ENCODE measurements at places on chromosomes 6 and 20. TPM values are rescaled to one million over a fixed set of nuclear protein-coding genes. Genes with fewer than 3 reads are reported as not detected.

DNA sequence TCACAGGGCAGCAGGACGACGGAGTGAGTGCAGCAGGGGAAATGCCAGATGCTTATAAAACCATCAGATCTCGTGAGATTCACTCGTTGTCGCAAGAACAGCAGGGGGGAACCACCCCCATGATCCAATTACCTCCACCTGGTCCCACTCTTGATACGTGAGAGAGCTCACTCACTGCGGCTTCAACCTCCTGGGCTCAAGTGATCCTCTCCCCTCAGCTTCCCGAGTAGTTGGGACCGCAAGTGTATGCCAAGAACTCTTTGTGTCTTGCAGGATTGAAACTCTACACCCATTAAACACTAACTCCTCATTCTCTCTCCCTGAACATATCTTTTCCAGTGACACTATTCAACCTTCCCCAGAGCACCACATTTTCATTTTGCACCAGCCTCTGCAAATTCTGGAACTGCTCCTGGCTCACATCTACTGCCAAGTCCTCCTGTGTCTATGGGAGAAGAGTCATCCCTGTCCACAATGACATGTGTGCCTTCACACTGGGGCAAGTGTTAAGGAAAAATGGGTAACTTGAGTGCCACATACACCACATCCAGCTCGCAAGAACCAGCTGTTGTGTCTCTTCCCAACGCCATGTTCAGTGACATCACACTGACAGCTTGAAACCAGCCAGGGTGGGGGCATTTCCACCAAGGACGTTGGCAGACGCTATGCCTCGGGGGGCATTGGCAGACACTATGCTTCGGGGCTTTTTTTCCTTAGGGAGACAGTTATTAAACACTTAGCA is 14.7 kb upstream of the TAF4 start:
- no peak for DNase-seq

DNA sequence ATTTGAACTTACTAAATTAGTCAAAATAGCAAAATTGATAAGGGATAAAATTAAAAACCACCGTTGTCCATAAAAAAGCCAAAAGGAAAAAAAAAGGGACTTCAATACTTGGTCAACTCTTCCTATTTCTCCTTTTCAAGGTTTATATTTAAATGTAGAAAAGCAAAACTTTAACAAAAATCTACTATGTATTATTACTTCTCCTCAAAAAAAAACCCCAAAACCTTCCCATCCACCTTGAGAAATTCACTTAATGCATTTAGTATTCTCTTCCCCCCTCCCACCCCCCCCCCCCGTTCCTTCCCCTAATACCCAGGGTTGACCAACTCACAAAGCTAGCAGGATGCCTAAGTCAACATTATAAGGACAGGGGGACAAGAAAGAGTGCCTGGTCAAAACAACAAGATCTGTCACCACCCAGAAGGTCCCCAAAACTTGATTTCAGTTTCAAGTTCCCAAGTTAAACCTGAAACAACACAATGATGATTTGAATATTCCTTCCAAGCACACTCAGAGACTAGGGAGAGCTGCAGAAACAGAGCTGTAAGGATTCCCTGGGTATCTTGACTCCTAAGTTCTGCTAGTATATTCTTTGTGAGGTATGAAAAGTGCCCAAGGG is 14.6 kb downstream of the GMDS start:
- DNase-seq: no peak

RFX6 gene
- not detected for total RNA-seq

HLA-DRA gene
- total RNA-seq: 3.9 TPM

DNA sequence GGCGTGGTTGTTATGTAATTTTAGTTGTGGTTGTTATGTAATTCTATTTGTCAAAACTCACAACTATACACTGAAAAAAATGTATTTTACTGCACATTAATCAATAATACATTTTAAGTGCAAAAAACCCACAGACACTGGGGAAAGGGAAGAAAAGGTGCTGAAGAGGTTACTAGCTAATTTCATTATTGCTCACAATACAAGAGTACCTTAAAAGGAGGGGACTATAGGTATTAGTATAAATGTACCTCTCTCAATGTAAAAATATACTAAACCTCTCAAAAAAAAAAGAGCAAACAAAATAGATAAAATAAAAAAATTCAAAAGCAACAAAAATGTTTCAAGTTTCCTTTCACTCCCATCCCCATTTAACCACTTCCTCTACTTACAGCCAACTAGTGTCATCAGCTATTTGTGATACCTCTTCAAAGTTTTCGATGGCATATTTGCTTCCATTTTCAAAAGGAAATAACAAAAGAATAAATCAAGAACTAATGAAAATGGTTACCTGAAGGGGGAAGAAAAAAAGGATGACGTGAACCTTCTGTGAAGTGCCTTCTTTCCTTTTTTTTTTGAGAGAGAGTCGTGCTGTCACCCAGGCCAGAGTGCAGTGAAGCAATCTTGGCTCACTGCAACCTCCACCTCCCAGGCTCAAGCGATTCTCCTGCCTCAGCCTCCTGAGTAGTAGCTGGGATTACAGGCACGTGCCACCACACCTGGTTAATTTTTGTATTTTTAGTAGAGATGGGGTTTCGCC is 30.2 kb downstream of the RANBP9 start:
- no peak for DNase-seq

- no peak for DNase-seq
Measured at GRCh38 chr6:26454631-26455030, 3.1 kb upstream of the BTN2A1 start.

DNA sequence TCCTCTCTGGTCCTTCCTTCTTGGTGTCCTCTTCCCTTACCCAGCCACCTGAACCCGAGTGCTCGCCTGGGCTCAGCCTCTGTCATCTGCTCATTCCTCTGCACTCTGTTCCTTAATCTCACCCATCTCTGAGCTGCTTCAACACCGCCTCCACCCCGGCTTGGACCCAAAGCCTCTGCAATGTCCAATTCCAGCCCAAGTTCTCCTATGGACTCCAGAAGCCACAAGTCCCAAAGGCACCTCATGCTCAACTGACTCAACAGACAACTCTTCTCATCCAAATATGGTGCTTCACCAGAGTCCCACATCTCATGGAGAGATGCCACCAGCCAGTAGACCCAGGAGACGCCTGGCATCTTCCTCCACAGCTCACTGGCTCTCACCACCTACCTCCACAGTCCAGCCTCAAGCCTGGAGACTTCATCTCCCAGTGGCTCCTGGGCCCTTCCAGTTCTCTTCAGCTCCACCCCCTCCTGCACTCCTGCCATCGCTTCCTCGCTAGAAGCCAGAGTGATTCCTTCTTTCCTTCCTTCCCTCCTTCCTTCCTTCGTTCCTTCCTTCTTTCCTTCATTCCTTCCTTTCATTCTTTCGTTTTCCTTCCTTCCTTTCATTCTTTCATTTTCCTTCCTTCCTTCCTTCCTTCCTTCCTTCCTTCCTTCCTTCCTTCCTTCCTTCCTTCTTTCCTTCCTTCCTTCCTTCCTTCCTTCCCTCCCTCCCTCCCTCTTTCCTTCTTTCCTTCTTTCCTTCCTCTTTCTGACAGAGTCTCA is 40.9 kb upstream of the NNAT start:
- no peak for DNase-seq

All from occipital lobe (tissue), 3 donors.